ENCODE measurements at places on chromosomes 3 and 15.

GRCh38 chr3:62097121-62097520, 276.2 kb downstream of the FEZF2 start:
- DNase-seq: no peak

- no peak for DNase-seq
These were observed 7.7 kb downstream of the MAPKAPK3 start for GRCh38 chr3:50624634-50625033.

GRCh38 chr3:187739094-187739560, 6.1 kb downstream of the BCL6 start:
- peak; percentile 55 for DNase-seq

- DNase-seq: no peak
These were observed 196.8 kb downstream of the GABRG3 start for GRCh38 chr15:27167738-27168137.

GRCh38 chr3:172746475-172746874, 4.1 kb upstream of the ECT2 start:
- DNase-seq: no peak

GRCh38 chr3:69353503-69353902, 32.4 kb downstream of the FRMD4B start:
- DNase-seq: no peak

Measured in activated CD4-positive, alpha-beta memory T cell treated with anti-CD3 and anti-CD28 coated beads for 36 hours (primary cell).